ENCODE measurements at places on chromosomes 7 and 10.
A peak's percentile ranks its signal among the peaks of the same experiment; 100 is the strongest.

DNA sequence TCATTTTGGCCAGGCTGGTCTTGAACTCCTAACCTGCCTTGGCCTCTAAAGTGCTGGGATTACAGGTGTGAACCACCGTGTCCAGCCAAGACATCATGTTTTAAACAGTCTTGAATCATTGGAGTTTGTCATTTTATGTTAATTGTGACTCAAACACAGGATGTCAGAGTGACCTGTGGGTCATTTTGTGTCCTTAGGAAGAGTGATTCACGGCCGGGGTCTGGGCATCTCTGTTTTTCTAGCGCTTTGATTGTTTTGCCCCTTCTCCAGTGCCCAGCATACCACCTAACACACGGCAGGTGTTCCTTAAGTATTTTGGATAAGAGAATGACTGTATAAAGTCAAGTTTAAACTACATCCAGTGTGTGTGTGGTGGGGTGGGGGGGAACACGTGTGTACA is 183.7 kb upstream of the KLF6 start:
- no peak for DNase-seq

DNA sequence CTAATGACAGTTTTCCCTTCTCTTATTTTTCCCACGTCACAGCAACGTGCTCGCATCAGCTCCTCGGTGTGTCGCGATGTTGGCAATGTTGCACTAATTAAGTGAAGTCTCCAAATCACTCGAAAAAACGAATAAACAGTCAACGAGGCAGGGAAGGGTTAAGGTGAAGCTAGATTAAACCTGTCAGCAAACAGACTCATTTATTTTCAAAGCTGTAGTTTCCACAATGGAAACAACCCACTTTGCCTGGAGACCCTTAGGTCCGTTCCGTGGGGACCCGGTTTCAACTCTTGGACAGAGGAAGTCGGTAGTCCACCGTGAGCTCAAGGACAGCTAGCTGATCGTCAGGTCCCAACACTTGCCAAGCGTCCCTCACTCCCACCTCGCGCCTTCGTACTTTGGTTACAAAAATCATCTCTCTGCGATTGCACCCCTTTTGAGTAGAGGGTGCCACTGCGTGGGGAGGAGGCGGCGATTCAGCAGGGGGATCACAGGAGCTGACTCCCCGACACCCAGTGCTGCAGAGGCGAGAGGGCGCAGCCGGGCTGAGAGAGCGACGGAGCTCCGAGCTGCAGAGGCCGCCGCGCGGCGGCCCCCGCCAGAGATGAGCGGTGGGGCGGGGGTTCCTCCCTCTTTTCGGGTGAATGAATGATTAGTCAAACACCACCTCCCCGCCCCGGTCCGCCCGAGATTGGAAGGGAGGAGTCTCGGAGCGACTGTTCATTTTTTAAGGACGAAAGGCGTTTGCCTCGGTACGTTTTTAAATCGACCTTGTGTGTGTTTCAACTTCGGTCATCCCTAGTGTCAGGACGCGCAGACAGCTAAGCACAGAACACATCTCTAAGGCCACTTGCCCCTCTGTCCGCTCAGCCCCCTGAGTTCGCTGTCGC is 1.3 kb upstream of the BMPER start:
- no peak for DNase-seq

DNA sequence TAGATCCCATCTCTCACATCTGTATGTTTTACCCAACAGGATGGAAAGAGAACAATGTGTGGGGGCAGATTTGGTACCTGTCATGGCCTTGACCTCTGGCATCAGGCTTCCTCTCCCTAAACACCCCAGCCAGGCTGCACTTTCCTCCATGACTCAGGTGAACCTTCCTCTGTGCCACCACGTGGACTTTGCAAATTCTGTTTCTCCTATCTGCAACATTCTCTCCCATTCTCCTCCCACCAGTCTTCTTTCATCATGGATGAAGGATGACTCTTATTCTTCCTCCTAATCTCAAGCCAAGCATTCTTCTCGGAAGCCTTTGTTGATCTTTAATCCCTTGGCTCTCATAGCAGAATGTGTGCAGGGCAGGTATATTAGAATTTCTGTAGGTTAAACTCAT is 355.4 kb downstream of the KCNMA1 start:
- DNase-seq, result no peak

DNA sequence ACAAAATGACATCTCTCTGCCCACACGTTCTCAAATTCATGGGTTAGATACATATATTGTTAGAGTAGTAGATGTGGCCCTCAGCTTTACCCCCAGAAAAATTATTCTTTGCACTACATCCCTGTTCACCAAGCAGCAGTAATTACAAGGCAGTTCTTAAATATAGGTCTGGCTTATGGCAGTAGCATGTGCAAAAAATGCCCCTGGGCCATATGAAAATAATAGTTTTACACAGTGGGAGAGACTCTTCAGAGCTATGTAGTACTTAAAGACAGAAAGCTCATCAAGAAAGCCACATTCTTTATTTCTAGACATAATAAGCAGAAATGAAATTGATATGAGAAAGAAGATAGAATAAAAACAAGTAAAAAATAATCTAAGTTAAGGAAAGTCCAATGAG is 196.3 kb upstream of the FOXP2 start:
- DNase-seq, result no peak

DNA sequence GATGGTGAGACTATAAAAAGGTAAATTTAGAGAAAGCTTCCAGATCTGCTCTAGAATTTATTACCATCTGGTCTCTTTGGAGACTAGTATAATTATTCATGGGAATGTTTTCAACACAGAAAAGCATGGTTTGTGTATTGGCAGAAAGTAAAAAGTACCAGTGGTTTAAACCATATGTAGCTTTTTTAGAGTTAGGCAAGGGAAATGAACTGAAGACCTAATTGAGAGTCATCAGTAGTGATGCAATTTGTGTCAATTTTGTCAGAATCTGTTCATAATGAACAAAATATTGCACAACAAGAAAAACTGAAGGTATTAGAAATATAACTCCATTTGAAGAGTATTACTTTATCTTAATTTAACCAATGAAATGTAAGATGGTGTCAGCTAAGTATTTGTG is 181.4 kb downstream of the ADK start:
- no peak for DNase-seq

DNA sequence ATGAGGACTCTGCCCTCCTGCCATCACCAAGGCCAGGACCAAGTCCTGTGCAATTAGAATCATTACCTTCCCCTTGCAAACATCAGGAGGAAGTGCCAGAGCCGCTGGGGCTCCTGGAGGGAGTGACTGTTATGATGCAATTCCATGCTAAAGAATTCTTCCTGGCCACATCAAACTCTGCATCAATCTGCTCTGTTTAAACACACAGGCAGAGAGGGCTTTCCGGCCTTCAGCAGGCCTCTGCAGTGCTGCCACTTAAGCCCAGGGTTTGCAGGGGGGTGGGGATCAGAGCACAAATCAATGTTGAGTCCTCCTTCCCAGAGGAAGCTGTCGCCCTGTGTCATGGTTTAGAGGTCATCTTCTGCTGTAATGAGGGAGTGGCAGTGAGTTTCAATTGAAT is 58.1 kb downstream of the CTBP2 start:
- DNase-seq, result no peak

- no peak for DNase-seq
Measured at GRCh38 chr10:132941640-132942051, 724 bp downstream of the CFAP46 start.

- no peak for DNase-seq
Measured at GRCh38 chr10:92938841-92939240, 90.5 kb downstream of the EXOC6 start.

GRCh38 chr7:2060701-2061100 is 172.0 kb downstream of the MAD1L1 start:
- no peak for DNase-seq

DNA sequence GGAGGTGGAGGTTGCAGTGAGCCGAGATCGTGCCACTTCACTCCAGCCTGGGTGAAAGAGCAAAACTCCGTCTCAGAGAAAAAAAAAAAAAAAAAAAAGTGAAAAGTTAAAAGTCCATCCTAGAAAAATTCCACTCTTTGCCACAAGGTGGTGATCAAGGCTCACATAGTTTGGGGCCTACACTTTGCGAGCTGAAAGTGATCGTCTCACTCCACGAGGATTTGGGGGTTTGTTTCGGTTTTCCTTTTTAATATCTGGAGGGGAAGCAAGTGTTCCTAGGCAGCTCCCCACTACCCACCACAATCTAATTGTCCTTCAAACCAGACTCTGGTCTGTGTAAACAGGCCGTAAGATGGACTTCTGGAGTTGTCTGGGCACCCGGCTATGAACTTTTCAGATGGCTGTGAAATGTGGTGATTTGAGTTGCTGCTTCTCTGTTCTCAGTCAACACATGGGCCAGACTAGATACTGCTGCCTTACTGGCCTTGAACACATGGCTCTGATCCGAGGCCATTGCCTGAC is 27.1 kb downstream of the PRLHR start:
- peak; percentile 7 for DNase-seq

DNA sequence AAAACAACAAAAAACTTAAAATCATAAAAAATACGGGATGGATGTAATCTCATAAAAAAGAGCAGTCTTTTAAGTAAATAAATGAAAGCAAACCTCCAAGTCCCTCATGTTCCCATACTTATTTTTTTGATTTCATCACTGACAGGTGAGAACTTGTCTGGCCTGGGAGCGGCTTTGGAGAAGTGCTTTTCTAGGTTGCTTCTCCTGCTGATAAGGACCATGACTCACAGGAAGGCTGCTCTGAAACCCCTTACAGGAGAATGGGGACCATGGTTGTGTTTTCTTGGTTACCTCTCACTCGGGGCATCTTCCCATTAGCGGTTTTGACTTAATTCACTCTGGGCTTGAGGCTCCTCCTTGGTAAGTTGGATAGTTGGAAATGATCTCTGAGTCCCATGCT is 237.4 kb downstream of the CAMK1D start:
- no peak for DNase-seq

GRCh38 chr7:104065491-104065890 is 76.0 kb upstream of the RELN start:
- no peak for DNase-seq

DNA sequence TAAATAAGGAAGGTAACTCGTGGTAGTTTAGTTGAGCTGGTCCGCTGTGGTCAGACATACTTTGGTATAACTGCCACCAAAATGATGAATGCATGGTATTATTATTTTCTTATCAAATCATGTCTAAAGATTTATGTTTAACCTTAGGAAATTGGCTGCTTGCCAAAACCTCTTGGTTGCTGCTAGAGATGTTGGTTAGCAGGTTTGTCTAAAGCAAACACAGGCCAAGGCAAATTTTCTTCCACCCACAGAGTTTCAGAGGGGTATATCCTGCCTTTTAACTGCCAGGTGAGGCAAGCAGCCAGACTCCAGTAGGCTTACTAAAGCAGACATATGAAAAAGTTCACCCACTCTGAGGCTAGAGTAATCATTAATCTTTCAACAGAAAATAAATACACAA is 101.4 kb downstream of the SEMA3E start:
- no peak for DNase-seq

DNA sequence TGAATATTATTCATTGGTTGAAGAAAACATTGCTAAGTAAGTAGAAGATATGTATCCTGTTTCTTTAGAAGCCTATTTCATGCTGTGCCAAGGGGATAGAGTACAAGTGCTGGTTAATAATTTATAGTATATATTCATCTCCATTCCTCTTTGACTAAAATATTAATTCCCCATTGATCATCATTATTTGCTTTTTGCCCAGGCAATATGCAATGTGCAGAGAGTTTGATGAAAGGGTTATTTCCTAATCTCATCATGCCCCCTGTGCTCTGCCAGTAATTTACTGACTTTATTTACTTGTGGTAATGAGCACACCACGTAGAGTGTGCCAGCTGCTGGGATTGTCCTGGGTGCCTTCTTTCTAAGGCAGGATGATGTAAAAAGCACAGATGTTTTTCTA is 180.9 kb downstream of the REEP3 start:
- no peak for DNase-seq

- no peak for DNase-seq
Measured at GRCh38 chr10:2925631-2926030, 141.7 kb upstream of the PFKP start.

DNA sequence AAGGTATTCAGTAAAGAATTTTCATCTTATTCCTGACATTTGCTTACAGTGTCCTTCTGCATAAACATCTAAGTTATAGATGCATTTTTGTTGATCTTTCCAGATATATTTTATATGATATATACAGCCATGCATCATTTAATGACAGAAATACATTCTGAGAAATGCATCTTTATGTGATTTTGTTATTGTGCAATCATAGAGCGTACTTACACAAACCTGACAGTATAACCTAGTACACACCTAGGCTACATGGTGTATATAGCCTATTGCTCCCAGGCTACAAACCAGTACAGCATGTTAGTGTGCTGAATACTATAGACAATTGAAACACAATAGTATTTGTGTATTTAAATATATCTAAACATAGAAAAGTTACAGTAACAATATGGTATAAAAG is 642.0 kb downstream of the XPNPEP1 start:
- DNase-seq, result no peak

DNA sequence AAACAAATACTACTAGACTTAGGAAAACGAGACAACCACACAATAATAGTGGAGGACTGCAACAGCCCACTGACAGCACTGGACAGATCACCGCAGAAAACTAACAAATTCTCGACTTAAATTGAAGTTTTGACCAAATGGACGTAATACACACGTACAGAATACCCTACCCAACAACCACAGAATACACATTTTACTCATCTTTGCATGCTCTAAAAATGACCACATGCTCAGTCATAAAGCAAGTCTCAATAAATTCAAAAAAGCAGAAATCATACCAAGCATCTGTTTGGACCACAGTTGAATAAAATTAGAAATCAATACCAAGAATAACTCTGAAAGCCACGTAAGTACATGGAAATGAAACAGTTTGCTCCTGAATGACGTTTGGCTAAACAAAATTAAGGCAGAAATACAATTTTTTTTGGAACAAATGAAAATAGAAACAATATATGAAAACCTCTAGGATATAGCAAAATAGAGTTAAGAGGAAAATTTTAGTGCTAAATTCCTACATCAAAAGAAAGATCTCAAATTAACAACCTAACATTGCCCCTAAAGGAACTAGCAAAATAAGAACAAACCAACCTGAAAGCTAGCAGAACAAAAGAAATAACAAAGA is 30.6 kb downstream of the MAPK8 start:
- no peak for DNase-seq

DNA sequence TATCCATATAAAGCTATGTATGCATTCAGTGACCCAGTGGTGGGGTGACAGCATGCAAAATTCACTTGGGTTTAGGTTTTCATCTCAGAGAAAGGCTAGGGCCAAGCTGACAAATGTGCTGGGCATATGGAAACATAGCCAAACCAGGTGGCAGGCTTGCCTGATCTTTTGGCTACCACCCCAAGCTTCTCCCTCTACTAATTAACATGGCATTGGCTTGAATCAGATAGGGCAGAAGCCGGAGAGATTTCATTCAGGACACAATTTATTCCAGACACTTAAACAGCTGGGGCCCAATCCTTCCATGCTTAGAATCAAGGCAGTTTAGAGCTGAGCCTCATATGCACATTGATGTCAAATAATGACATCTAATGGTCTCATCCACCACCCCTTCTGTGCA is 95.5 kb upstream of the AGK start:
- no peak for DNase-seq

DNA sequence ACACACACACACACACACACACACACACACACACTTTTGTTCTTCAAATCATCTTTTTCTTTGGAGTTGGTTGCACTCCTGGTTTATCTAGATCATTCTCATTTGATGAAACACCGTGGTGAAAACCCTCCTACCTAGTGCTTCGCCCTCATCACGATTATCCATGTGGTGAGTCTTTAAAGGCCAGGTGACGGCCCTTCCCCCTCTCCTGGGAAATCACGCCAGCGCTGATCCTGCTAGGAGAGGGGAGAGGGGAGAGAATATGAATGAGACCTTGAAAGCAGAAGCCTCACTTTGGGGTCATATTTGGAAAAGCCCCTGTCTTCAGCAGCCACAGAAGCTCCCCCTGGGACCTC is 103.9 kb upstream of the LRRC4 start:
- no peak for DNase-seq

Measured in stimulated activated CD8-positive, alpha-beta memory T cell treated with anti-CD3 and anti-CD28 coated beads, Interleukin-7, amount 100 ng/mL, for 4 hours (primary cell).